ENCODE measurements at places on chromosomes 1 and 21.
A peak's percentile ranks its signal among the peaks of the same experiment; 100 is the strongest.

GRCh38 chr1:208127792-208128529 lies 116.2 kb downstream of the PLXNA2 start:
- no peak for DNase-seq

- no peak for DNase-seq
Observed at GRCh38 chr1:91550961-91551360, 50.3 kb downstream of the CDC7 start.

- DNase-seq = peak; percentile 78
Observed at GRCh38 chr1:204102739-204103430, 30.0 kb downstream of the SOX13 start.

- DNase-seq = no peak
Observed at GRCh38 chr1:95440511-95440910, 206.5 kb downstream of the RWDD3 start.

DNA sequence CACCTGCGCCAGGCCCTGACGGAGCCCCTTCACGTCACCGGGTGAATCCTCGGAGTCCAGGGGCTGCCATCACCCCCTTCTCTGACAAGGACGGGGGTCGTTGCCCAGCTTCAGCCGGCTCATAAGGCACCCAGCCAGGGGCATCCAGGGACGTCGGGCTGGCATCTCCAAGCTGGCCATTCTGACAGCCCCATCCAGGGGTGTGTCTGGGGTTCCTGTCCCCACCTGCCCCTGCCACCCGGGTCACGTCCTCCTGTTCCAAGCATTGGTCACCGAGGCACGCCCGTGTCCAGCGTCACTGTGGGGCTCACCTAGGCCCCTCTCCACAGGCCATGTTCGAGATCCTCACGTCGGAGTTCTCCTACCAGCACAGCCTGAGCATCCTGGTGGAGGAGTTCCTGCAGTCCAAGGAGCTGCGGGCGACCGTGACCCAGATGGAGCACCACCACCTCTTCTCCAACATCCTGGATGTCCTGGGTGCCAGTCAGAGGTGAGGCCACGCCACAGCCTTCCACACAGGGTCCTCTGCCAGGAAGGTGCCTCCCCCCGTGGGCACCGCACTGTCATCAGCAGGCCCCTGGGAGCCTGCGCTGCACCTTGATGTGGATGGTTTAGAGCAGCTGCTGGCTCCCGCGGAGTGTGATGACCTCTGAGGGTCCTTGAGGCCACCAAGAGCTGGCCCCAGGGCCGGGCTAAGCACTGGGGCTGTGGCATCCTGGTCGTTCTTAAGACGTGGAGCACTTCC lies 14.8 kb downstream of the ARHGEF16 start:
- no peak for DNase-seq

DNA sequence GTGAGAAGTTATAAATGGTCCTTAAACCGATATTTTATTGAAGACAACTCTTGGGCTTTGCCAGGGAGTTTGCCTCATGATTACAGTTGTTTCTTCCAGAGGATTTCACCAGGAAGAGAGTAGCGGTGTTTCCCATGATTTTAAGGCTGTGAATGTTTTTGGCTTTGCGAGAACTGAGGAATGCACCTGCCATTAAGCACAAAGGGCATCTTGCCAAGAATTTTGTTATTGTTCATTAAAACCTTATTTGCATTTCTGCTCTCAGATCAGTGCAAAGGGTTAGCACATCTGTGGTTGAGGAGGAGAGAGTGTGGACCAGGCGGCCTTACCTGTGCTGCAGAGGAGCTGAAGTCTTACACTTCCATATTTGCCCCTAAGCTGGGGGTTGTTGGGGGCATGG lies 13.8 kb downstream of the CNIH3 start:
- no peak for DNase-seq

- no peak for DNase-seq
Observed at GRCh38 chr1:225977937-225978748, 21.0 kb downstream of the SDE2 start.

- no peak for DNase-seq
Observed at GRCh38 chr1:183040547-183040971, 17.3 kb downstream of the LAMC1 start.

GRCh38 chr1:75310067-75310466 lies 175.9 kb downstream of the LHX8 start:
- DNase-seq = peak; percentile 54

GRCh38 chr1:200895443-200895789 lies 716 bp downstream of the INAVA start:
- no peak for DNase-seq

- peak; percentile 55 for DNase-seq
Observed at GRCh38 chr1:111320066-111320879, 29.6 kb downstream of the CHIA start.

GRCh38 chr1:6743189-6744101 lies 41.8 kb upstream of the CAMTA1 start:
- DNase-seq = no peak

DNA sequence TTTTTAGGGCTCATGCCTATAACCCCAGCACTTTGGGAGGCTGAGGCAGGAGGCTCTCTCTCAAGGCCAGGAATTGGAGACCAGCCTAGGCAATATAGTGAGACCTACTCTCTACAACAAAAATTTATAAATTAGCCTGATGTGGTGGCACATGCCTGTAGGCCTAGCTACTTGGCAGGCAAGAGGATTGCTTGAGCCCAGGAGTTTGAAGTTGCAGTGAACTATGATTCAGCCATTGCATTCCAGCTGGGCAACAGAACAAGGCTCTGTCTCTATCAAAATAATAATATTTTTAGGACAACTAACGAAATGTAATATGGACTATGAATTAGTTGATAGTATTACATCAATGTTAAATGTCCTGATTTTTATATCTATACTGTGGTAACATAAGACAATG lies 68.8 kb upstream of the ARID1A start:
- DNase-seq = no peak

- no peak for DNase-seq
Observed at GRCh38 chr21:17726047-17726829, 92.9 kb downstream of the C21orf91 start.

DNA sequence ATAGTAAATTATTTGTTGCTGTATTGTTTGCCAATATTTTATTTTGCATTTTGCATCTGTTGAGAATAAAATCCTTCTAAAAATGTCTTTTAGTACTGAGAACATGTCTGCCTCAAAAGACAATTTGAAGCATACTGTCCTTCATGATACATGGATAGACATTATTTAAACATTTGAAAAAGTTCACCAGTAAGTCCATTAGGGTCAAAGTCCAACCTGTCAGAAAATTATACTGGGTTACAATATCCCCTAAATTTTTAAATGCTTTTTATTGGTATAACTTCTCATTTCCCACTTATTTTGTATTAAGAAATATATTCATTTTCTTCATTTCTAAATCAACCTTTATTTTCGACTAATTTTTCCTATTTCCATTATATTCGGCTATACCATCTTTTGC lies 9.3 kb downstream of the CHML start:
- no peak for DNase-seq

- no peak for DNase-seq
Observed at GRCh38 chr1:162207862-162208261, 138.4 kb downstream of the NOS1AP start.

- no peak for DNase-seq
Observed at GRCh38 chr1:112956544-112957132, 642 bp upstream of the SLC16A1 start.

DNA sequence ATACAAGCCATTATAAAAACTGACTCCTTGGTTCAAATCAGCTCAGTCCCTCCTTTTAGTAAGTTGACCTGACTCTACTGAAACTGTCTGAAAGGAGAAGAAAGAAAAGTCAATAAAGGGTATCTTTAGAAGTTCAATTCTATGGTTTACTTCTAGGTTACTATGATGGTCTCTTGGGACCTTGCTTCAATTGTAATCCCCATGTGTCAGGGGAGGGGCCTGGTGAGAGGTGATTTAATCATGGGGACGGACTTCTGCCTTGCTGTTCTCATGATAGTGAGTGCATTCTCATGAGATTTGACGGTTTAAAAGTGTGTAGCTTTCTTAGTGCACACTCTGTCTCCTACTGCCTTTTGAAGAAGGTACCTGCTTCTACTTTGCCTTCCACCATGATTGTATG lies 31.7 kb upstream of the FNBP1L start:
- DNase-seq = no peak

DNA sequence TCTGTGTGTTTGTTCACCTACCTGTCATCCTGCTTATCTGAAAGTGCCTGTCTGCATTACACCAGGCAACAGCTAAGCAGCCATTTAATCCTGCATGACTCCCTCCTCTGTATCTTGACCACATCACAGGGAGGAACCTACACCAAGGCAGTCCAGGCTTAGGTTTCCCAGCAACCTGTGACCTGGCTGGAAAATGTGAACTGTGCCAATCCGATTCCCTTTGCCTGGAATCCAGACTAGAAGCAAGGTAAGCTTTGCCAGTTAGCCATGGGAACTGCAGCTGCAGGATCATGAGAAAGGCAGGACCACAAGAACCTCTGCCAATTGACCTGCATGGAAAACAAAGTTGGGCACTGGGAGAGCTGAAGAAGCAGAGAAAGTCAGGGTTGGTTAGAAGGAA lies 6.3 kb upstream of the ATP1B1 start:
- peak; percentile 71 for DNase-seq

DNA sequence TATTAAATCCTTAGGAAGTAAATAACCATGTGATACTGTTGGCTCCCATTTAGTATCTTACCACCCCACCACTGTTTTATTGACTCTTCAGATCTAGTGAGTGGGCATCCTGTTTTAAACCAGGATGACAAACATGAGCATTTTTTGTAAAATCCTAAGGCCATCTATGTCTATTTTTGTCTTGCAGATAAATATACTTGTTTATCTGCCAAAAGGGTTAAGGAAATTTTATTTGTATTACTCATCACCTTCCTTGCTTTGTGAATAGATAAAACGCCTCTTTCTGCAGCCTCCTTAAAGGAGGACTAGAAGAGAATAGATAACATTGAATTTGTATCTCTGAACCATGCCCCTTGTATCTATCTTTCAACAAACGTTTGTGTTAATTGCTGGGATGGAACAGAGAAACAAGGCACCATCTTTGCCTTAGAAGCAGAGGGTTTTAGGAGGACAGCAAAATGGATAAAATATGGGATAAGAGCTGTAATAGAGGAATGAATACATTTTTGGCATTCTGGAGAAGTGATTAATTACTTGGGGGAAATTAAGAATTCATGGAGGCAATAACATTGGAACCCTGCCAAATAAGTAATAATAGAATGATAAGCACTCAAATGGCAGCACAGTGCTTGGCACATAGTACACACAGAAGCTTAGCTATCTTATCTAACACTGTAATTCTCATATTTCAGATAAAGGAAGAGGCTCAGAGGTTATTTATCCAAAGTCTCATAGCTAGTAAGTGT lies 14.7 kb downstream of the YTHDF2 start:
- DNase-seq = no peak

DNA sequence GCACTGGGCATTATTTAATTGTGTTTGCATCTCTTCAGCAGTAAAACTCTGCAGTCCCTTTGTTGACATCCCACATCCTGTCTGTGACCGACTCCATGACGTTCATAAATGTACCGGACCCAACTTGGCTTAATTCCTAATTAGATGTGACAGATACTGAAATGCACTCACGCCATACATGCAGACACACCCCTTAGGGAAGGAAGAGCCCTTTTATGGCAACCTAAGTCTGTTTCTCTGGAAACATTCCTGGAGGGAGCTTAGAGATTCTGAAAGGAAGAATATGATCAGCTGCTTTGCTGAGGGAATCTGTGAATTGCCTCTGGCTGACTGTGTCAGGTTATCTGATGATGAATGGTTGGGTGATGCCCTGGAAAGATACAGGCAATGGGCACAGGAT lies 33.4 kb downstream of the ADAMTS5 start:
- no peak for DNase-seq

DNA sequence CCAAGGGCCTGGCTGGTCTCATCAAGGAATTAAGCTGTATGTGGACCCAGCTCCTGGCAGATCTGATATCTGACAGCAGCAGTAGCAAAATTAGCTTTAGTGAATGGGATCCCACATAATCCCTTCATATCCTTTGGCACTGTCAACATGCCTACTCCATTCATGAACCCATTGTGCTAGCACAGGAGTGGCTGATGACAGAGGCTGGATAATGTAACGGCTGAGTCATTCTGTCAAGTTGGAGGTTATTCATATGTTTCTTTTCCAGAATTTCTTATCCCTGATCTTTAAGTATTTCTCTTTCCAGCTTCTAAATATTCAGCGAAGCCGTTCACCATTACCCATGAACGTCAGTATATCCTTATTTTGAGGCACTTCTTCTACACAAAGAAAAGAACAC lies 84.3 kb downstream of the EXTL2 start:
- DNase-seq = no peak

- DNase-seq = peak; percentile 31
Observed at GRCh38 chr1:4794020-4794780, 139.8 kb downstream of the AJAP1 start.

DNA sequence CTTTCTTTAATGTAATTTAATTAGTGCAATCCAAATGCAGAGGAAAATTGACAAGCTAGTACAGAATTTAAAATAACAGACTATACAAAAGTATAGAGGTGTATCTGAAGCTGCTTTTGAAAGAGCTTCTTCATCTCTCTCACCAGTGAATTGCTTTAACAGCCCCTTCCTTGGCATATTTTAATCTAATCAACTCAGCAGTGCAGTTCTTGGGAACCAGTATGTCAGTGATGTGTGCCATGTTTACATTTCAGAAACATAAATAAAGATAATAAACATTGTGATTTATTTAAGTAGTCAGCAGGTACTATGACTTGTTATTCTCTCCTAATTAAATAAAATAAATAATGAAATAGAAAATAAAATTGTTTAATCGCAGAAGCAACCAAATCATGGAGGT lies 1260.6 kb downstream of the NCAM2 start:
- DNase-seq = no peak

GRCh38 chr1:147641695-147642592 lies 28.4 kb downstream of the ACP6 start:
- peak; percentile 65 for DNase-seq

GRCh38 chr1:116868385-116868784 lies 41.3 kb upstream of the PTGFRN start:
- no peak for DNase-seq

- DNase-seq = no peak
Observed at GRCh38 chr21:30354308-30355005, 6.1 kb upstream of the KRTAP23-1 start.

DNA sequence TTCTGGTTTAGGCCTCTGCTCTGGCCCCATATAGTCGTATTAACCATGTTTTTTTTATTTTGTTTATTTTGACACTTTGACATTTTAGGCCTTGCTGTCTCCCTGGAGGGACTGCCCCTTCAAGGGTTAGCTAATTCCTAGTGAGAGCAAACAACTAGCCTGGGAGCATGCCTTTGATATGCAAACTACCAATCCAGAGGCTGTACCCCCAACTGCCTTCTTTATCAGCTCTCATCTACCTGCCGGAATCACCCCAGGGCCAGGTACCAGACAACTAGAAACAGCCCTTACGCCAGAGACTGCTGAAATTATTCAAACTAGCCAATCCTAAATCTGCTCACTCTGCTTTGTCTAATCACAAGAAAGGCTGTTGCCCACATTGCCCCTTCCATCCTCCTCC lies 13.0 kb upstream of the ST6GALNAC5 start:
- DNase-seq = no peak

DNA sequence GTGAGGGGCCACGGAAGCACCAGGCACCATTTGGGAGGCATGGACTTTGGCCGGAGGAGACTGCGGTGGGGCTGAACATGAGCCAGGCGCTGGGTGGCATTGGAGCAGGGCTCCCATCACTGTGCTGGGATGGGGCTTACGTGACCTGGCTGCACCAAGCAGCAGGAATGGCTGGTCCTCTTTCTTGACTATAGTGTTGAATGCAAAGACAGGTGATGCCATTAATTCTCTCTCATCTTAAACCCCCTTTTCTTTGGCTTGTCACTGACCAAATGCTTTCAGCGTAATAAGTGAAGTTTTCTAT lies 447.9 kb downstream of the CAMTA1 start:
- no peak for DNase-seq
